Activated CD4-positive, alpha-beta T cell treated with anti-CD3 and anti-CD28 coated beads, Interleukin-2, Interleukin-6, amounts not matched to agents 100 ng/mL and 50 ng/mL, durations not matched to agents 16 hours and 8 hours (primary cell): ENCODE measurements at places on chromosomes 1 and 21.

DNA sequence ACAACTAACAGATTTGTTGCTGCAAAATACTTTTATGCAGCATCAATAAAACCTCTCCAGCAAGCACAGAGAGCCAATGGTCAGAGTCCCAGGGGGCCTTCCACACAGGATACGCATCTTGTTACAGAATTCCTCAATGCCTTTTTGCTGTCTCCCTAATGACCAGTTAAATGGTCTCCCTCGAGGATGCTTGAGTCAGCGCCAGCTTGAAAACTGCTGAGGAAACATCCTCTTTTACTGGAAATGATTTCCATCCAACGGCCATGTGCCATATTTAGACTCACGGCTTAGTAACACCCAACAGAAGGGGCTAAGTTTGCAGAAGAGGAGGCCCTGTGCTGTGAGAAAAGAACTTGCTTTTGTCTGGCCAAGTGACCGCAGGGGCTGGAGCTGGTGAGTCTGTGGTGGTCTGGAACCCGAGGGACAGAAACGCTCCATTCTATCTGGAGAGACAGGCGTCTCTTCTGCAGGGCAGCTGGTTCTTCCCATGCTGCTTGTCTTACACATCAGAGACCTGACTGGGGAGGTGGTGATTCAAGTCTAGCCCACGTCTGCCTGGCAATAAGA, 496.4 kb downstream of the SETD4 start:
- DNase-seq: no peak

GRCh38 chr1:41765152-41765551, 153.6 kb downstream of the HIVEP3 start:
- no peak for DNase-seq

- no peak for DNase-seq
Observed at GRCh38 chr1:229380536-229381160, 37.8 kb upstream of the CCSAP start.

- DNase-seq: no peak
Observed at GRCh38 chr1:180908074-180908765, 4.5 kb upstream of the KIAA1614 start.

- DNase-seq: no peak
Observed at GRCh38 chr1:15757016-15757543, 1.5 kb upstream of the FBLIM1 start.

DNA sequence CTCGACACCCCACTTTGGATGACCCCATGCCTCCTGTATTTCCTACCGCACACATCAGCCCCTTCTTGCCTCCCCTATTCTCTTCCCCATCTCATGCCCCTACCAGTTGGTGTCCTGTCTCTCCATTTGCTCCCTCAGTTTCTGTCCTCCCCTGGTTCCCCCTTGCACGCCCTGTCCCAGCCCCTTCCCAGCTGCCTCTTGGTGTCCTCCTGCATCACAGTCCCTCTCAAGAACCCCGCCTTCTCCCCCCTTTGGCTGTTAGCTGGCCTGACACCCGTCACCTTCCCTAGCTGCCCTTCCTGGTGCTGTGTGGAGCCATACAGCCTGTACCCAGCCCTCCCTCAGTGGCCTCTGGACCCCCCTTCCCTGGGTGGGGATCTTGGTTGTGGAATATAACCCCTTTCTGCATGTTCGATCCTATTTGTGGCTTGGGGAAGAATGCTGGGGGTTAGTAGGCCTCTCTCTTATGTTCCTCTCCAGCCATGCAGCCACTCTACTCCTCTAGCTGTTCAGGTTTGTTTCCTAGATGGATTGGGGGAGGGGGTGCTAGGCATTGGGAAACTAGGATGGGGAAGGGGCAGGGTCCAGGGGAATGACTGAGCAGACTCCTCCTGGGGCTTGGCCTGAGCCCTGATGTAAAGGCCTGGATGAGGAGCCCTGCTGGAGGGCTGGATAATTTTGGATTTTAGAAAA, 41.4 kb upstream of the NFASC start:
- DNase-seq: no peak

- no peak for DNase-seq
Observed at GRCh38 chr1:218990019-218990418, 183.7 kb upstream of the LYPLAL1 start.

- DNase-seq: no peak
Observed at GRCh38 chr21:28069450-28069923, 923.2 kb downstream of the LTN1 start.

DNA sequence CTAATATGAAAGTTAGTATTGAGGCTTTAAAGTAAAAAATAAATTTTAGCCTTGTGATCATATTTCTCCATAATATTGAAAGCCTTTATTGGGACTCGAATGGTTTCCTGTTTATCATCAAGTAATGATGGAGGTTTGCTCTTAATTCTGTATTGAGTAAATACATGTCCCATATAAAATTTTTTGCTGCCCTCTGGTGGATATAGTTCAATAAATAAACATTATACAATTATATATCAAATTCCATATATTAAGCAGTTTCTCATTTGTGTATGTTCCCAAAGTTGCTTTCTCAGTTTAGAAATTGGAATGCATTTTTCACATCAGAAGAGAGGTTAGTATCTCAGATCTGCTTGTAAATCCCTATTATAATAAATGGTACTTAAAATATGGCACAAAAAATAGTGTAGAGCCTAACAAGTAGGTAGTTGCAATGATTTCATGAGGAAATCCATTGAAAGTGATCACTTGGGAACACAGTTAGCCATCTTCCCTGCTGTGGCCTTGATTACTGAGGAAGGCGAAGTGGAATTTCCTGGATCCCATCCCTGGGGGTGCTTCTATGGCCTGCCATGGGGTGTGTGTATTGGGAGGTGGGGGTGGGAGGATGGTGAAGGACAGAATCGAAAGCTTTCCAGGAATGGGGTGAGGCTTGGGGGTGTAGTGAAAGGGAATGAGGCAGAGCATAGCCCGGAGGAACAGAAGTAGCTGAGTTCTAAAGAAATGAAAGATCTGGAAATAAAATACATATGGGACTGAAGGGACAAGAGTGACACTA, 84.1 kb upstream of the C21orf91 start:
- DNase-seq: peak; percentile 45

DNA sequence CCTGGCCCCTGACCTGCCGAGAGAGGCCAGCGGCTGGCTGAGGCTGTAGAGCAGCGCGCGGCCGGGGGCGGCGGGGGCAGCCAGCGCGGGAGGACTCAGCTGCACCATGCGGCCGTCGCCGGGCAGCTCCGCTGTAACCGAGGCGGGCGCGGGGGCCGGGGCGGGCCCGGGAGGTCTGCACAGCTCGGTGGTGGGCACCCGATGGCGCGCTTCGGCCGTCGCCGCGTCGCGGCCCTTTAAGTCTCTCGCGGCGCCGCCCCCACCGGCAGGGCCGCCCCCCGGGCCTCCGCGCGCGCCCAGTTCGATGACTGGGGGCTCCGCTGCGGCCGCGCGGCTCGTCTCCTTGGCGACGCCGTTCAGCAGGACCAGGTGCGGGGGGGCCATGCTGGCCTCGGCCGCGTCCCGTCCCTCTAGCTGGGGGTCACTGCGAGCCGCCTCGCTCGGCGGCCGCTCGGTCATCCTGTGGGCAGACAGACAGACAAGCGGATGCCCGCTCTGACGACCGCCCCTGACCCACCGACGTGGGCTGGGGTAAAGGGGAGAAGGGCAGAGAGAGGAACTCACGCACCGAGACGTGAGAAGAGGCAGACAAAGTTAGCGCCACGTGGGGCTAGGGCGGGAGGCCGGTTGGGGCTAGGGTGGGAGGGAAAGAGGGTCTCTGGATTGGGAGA, 6.5 kb downstream of the TAL1 start:
- no peak for DNase-seq
